ENCODE measurements at places on chromosomes 2 and 18.

- no peak for DNase-seq
Observed at GRCh38 chr2:218881744-218882460, 1.2 kb downstream of the WNT10A start.

DNA sequence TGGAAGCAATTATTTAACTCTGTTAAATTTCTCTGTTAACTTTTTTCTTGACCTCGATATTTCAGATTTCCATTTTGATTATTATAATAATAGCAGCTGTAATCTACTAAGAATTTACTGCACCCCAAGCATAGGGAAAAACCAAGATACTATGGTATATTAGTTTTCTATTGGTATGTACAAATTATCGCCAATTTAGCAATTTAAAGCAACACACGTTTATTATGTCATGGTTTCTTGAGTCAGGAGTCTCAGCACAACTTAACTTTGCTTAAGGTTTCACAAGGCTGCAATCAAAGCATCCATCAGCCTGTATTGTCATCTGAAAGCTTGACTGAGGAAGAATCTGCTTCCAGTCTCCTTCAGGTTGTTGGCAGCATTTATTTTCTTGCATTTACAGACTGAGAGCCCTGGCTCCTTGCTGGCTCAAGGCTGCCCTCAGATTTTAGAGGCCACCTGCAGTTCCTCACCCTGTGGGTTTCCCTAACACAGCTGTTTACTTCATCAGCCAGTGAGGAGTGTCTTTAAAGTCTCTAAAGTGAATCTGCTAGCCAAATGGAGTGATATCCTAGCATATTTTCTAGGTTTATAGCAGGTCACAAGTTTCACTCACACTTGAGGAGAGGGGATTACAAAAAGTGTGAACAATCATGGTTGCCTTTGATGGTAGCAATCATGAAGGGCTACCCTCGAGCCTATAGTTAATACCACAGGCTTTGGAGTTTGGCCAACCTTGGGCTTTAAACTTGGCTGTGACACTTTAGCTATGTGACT, 4.4 kb upstream of the VPS54 start:
- DNase-seq = no peak

- no peak for DNase-seq
Observed at GRCh38 chr2:48440103-48440390, 89.9 kb upstream of the STON1 start.

GRCh38 chr18:26547646-26548414, 523 bp downstream of the KCTD1 start:
- DNase-seq = peak; percentile 21

GRCh38 chr18:12006488-12006840, 25.2 kb downstream of the IMPA2 start:
- no peak for DNase-seq

DNA sequence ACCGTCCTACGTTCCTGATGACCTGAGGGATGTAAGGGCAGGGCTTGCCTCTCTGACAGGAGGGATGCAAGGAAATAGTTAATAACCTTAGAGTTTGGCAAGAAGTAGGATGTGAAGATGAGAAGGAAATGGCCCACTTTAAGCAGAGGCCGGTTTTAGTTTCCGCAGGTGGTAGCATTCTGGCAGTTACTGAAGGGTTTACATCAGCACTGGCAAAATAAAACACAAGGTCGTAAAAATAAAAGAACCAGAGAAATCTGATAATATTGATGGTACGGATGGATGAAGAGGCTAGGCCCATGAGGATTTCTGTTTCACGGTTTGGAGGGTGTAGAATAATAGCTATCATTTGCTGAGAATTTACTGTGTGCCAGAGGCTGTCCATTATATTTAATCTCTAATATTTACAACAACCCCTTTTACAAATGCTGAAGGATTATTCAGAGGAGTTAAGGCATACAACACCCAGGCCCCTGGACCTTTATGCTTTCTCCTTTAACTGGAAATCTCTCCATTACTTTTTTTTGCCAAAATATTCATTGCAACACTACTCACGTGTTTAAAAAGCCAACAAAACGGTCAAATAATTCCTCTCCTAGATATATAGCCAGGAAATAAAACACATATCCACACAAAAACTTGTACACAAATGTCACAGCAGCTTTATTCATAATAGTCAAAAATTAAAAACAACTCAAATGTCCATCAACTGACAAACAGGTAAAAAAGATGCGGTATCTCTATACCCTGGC, 28.5 kb downstream of the DAPL1 start:
- no peak for DNase-seq

- DNase-seq = no peak
Observed at GRCh38 chr18:42078711-42079110, 123.7 kb downstream of the PIK3C3 start.

GRCh38 chr18:57744211-57744694, 58.9 kb downstream of the ATP8B1 start:
- no peak for DNase-seq

DNA sequence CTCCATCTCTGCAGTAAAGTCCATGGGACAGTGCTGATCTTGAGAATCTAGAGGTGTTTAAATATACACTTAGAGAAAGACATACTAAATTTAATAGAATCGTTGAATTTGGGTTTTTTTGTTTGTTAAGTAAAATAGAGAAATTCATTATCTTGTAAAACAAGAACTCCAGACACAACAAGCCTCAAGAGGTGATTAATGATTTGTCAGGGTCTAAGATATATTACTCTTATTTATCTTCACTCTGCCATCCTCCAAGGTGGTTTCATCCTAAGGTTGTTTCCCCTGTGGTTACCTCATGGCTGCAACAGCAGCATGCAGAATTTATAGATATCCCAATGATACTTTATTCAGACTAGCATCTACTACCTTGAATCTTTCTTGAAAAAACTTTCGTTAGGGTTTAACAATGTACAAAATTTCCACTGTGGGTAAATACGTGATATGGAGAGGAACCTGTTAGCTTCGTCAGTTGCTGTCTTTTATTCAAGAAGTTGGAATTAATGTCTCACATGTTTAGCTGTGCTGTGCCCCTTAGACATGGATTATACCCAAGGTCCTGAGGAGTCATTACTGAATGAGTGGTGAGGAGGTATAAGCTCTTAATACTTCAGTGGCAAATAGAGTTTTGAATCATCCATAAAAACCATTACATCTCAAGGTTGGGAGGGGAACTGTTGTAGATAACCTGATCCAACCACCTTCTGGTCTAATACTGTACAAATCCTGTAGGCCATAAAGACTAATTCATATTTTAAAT, 128.0 kb downstream of the GPD2 start:
- no peak for DNase-seq

DNA sequence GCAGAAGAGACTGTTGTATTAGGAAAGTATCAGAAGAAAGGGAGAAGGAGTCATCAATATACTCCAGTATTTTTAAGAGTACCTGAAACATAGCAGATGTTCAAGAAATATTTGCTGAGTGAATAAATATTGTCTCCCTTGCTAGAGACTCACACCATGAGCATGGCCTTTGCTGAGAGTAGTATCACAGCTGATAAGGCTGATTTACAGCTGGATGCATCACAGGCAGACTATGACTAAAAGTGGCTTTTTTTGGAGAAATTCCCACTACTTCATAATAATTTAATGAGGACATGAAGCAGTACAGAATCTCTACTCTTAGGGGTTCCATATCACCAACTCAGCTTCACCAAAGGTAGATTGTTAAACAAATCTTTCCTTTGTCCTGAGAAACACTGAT, 373.3 kb downstream of the RBM43 start:
- no peak for DNase-seq

GRCh38 chr2:68230241-68231060, 21.9 kb downstream of the PPP3R1 start:
- DNase-seq = no peak

- no peak for DNase-seq
Observed at GRCh38 chr2:85019121-85019520, 48.2 kb downstream of the KCMF1 start.

DNA sequence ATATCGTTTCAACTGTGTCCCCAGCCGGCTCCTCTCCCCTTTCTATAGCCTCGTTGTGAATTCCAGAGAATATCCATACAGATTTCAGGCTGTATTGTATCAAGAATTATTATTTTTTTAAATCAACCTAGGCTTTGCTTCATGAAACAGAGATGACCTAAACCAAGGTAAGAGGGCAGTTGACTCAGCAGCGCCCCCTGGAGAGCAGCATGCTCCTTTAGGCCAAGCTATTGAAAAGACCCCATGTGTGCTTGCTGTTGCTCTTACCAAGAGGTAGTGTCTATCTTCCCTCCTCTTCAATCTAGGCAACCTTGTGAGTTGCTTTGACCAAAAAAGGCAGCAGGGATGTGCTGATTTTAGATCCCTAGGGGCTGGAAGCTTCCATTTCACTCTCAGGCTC, 426.7 kb upstream of the SMIM21 start:
- no peak for DNase-seq

DNA sequence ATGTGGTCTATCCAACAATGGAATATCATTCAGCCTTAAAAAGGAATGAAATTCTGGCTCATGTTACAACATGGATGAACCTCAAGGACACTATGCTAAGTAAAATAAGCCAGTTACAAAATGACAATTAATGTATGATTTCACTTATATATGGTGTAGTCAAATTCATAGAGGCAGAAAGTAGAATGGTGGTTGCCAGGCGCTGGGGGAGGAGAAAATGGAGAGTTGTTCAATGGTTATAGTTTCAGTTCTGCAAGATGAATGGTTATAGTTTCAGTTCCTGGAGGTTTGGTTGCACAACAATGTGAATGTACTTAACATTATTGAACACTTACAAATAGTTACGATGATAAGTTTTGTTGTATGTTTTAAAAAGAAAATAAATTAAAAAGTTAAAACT, 79.2 kb upstream of the IL1R2 start:
- DNase-seq = no peak

DNA sequence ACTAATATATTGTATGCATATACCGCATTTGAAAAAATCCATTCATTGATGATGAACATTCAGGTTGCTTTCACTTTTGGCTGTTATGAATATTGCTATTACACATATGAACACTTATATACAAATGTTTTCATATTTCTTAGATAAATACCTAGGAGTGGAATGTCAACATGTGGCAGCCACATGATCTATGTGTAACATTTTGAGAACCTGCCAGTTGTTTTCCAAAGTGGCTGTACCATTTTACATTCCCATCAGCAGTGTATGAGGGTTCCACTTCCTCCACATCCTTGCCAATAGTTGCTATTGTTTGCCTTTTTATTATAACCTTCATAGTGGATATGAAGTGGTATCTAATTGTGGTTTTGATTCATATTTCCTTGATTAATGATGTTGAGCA, 40.5 kb downstream of the CCDC85A start:
- DNase-seq = no peak

DNA sequence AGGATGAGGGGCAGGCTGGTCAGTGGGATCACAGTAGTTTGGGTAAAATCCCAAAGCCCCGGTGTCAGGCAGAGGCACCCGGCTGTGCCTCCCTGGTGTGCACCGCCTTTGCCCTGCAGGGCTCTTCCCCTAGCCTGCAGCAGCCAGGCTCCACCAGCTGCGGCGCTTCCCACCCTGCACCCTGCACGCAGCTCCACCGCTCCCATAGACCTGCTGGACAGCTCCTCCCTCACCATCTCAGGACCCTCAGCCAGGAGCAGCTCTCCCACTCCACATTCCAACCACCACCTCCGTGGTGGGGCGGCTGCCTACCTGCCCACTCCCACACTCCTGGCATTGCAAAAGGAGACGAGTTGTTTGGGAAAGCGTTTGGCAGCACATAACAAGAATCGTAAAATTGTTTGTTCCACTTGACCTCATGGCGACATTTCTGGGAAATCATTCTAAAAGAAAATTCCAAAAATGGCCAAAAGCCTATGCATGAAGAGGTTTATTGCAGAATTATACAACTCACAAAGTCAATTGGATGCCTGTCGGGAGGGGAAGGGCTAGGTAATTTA, 287.4 kb upstream of the HDAC4 start:
- no peak for DNase-seq

- DNase-seq = peak; percentile 54
Observed at GRCh38 chr2:232521959-232522622, 1.9 kb downstream of the PRSS56 start.

DNA sequence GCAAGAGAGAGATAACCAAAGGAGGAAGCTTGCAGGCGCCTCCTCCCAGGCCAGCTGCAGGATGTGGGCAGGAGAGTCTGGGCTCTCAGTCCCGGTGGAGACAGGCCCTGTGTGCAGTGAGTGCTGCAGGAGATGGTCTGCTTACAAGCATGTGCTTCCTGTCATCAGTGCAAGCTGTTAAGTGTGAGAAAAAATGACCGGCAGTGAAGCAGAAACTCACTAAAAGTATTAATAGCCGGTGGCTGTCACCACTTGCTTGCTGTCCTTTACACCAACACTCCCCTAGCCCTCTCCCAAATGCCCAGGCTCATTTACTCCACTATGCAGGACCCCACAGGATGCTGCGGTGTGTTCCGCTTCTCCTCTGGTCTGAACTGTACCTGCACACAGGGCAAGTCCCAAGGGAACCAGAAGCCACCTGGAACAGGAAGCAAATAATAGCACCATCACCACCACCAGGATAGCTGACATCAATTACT, 435.6 kb upstream of the HS6ST1 start:
- DNase-seq = no peak

DNA sequence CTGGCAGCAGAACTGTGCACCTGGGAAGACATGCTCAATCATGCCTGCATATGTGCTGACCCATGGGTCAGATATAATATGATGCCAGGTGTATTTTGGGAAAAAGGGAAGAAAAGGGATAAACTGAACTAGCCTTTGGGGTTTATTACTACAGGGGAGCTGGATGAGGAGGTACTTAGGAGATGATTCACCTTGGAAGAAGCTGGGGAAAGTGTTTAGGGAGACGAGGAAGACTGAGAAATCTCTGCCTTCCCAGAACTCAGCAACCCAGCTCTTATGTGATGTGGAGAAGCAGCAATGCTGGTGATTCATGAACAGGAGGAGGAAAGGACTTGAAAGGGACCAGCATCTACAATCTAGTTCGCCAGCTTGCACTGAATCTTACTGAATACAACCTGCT, 110.2 kb downstream of the BARD1 start:
- DNase-seq = no peak

- no peak for DNase-seq
Observed at GRCh38 chr2:177432703-177433102, 40.1 kb downstream of the AGPS start.

DNA sequence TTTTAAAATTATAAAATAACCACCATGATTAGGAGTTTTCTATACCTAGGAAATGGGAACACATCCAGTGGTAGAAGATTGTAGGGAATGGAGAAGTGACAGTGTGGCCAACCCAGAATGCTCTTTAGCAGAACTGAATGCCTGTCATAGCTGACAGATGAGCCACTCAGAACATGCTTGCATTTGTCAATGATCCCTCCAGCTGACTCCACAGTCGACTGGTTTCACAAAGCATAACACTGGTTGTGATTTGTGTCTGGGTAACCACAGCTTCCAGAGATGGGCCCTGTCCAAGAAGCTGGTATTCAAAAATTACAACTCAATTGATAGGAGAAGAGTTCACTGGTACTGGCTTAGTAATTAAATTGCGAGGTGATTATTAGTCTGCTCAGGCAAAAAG, 9.0 kb upstream of the CTIF start:
- DNase-seq = no peak

- DNase-seq = no peak
Observed at GRCh38 chr2:230447036-230447435, 31.0 kb downstream of the SP100 start.

DNA sequence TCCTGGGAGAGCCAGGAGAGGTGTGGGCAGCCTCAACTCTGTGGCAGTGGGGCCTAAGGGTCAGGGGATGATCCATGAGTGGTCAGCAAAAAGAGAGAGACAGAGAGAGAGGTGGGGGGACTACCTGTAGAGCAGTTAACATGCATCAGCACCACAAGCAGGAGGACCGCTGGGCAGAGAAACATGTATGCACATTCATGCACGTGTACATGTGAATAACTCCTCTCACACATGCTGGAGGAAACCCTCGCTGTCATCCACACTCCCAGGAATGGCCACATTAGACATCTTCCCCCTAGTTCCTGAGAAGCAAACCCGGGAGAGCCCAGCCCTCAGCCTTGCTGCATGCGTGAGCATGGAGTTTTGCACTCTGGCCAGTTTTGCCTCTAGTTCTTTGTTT, 166.1 kb downstream of the SMAD7 start:
- DNase-seq = no peak

Measured in activated T-helper 9 cell treated with anti-CD3 and anti-CD28 coated beads, Interleukin-2, amount 50 U/mL, for 16 hours (primary cell).